ENCODE measurements at places on chromosomes 4 and X. TPM values are rescaled to one million over a fixed set of nuclear protein-coding genes. Genes with fewer than 3 reads are reported as not detected.

- DNase-seq, result peak; percentile 68
Observed at GRCh38 chrX:120365320-120365719, 3.4 kb downstream of the ATP1B4 start.

DNA sequence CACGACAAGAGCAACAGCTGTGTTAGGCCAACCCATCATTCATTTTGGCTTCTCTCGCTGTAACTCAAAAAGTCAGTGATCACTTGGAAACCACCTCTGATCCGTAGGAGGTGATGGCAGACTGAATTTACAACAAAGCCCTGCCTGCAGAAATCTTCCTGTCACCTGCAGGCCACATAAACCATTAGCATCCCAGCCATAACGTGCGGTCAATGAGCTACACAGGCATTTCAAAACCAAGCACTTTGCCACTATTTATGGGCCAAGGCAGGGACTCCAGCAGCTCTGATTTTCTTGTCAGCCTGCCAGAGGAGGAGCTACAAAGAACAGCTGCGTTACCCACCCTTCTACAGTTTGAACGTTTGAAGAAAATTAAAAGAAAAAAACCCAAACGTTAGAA, 228.1 kb upstream of the PPARGC1A start:
- DNase-seq, result no peak

- peak; percentile 69 for DNase-seq
Observed at GRCh38 chrX:153460826-153461225, 9.6 kb downstream of the HAUS7 start.

- no peak for DNase-seq
Observed at GRCh38 chr4:159552979-159553768, 450.3 kb downstream of the RAPGEF2 start.

- no peak for DNase-seq
Observed at GRCh38 chrX:7052541-7052940, 95.0 kb upstream of the STS start.

DNA sequence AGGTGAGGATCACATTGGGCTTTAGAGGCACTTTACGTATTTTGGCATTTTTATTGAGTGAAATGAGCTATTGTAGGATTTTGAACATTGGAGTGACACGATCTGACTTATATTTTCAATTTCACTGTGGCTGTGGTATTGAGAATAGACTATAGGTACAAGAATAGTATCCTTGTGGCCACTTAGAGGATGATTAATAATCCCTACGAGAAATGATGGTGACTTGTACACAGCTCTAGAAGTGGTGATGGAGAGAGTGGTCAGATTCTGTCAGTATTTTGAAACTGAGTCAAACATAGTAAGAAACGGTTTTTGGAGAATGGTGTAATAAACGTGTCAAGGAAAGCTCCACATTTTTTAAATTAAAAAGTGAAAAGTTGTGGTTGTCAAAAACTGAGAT, 494.7 kb downstream of the EPHA5 start:
- no peak for DNase-seq

GRCh38 chr4:111778543-111778942, 366.7 kb upstream of the FAM241A start:
- DNase-seq, result peak; percentile 31

GRCh38 chrX:39519566-39520301, 578.0 kb downstream of the BCOR start:
- no peak for DNase-seq

- no peak for DNase-seq
Observed at GRCh38 chrX:49054073-49054762, 4.6 kb upstream of the CCDC120 start.

DNA sequence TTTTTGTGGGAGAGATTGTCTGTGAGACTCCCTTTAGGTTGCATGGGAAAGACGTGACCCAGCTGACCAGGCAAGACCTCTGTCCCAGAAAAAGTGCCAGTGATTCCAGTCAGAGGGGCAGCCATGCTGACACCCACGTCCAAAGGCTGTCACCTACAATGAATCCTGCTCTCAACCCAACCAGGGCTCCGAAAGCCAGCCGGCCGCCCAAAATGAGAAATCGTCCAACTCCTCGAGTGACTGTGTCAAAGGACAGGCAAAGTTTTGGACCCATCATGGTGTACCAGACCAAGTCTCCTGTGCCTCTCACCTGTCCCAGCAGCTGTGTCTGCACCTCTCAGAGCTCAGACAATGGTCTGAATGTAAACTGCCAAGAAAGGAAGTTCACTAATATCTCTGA, 5.5 kb downstream of the SLITRK2 start:
- no peak for DNase-seq

DNA sequence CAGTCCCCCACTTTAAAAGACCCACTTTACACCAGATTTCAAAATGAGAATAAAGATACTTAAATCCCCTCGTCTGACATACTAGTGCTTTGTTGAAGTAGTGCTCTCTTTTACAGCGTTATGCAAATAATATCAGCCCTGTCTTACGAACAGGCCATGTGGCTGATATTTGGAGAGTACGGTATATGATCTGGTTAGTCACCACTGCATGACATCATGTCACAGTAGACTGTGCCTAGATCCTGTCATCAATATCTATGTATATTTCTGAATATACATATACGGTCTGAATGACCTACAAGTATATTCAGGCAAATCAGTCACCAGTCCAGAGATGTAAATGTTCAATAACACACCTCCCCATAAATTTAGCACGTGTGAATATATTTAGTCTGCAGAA, 25.4 kb upstream of the XAGE1B start:
- no peak for DNase-seq

DNA sequence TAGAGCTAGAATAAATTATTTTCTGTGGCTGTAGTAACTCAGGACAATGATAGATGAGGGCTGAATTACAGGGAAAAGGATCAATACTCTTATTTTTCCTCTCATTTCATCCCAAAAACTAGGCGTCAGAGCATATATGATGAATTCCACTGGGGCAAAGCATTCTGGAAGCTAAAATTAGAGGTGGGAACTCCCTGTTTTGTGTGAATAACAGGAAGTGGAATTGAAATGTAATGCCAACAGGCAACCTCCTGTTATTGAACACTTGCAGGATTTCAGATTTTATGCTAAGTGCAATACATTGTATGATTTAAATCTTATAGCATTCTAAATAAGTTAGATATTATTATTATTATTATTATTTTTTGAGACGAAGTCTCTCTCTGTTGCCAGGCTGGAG, 20.9 kb downstream of the HSD17B11 start:
- no peak for DNase-seq

GRCh38 chr4:152364383-152364782, 171.5 kb downstream of the FBXW7 start:
- no peak for DNase-seq

DNA sequence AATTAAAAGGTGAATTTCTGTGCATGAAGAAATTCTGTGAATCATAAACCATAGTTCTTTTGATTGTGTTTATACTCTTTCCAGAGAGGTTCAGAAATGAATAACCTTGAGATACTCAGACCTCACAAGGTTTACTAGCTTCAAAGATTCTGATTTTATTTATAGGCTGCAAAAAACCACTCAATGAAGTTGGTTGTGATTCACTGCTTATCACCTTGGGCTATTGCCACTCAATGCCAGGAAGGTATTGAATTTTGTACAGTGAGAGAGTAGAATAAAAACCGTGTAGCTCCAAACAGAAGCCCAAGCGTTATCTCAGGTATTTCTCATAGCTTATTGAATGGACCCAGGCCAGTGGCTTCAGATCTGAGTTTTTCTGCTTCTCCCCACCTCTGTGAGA, 118.7 kb downstream of the FHIP1A start:
- no peak for DNase-seq

DNA sequence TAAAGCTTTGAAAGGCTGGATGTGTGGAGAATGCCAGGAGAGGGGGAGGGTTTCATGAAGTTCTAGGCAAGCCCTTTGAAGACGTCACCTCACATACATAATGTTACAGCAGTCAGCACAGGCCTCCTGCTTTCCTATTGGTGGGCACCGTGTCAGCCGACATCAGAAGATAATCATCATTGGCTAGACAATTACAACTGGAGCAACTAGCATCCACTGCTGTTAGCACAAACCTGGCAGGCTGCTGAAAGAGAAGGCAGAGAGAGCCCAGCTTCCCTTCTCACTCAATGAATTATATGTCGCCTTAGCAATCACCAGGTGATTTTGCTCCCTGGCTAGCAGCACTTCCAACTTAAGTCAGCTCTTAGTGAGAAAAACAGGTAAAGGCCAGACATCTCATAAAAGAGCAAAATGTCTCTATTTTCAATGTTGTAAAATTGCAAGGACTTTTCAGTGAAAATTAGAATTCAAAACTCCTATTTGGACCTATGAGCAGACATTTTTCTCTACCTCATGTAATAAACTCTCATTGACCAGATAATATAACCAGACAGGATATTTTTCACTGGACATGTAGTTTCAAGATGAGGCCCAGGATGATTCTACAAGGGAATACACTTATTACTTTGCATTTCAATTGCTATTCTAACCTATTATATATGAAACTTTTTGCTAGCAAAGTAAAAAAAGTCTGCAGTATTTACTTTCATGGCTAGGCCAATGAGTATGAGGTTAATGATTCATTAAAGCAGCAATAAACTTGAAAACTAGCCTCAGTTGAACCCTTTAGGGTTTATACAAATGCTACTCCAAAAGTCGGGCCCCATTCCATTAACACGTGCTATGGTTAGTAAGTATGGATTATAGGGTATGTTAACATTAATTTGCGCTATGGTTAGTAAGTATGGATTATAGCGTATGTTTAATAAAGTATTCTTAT, 4.3 kb downstream of the ELOVL6 start:
- peak; percentile 82 for DNase-seq

DNA sequence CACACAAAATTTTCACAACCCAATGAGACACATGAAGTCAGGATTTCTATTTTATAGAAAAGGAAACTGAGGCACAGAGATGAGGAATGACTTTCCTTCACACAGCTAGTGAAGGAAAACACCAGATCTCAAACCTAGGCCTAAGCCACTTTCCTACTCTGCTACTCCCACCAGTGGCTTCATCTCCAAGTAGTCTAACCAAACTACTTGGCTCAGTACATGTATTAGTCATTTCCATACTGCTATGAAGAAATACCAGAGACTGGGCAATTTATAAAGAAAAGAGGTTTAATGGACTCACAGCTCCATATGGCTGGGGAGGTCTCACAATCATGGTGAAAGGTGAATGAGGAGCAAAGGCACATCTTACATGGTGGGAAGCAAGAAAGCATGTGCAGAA, 196.6 kb downstream of the EVC2 start:
- DNase-seq, result no peak

DNA sequence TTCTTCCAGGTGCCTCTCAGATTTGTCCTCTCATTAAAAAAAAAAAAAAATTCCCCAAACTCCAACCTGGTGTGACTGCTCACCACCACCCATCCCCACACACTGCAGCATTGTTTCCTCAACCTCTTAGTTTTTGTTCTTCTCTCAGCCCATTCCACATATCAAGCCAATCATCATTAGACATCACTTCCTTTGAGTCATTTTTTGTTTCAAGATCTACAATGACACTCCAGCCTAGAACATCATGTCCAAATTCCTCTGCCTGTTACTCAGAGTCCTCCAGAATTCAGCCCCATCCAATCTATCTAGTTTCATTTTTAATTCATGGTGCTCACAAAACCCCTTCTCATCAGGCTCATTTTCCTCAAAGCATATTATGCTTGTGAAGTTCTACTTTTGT, 262.5 kb upstream of the TEX13A start:
- DNase-seq, result no peak

GRCh38 chrX:13574600-13574999, 5.2 kb downstream of the EGFL6 start:
- DNase-seq, result no peak

DNA sequence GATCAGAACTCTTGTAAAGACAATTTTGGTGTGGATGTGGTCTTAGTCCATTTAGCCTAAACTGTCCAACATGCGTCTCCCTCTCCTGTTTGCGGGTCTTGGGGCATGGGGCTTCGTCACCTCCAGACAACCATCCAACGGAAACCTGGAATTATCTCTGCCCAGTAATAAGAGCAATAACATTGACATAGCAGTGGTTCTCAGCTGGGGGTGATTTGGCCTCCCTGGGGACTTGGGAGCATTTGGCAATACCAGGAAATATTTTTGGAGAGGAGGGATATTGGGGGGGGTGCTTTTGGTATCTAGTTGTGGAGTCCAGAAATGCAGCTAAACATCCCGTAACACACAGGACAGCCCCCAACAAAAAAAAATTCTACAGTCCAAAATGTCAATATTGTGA, 47.2 kb downstream of the SEL1L3 start:
- DNase-seq, result no peak

- no peak for DNase-seq
Observed at GRCh38 chrX:135435933-135436332, 14.2 kb downstream of the SMIM10L2A start.

DNA sequence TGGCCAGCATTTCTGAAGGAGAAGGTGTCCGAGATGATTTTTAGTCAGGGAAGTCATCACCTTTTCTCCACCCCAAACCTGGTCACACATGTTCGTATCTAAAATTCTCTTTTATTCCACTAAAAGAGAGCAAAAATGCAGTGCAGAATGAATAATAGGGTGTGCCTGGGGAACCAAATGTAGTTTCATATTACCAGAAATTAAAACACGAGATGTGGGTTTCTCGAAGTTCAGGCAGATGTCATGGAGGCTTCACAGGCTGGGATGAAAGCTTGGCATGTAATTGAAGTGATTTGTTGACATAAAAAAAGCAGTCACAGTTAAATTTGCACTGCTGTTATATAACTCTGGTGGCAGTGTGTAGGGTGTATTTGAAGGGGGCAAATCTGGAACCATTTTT, 165.5 kb upstream of the PDE5A start:
- DNase-seq, result no peak

- DNase-seq, result no peak
Observed at GRCh38 chr4:90128961-90129495, 1.8 kb downstream of the CCSER1 start.

DNA sequence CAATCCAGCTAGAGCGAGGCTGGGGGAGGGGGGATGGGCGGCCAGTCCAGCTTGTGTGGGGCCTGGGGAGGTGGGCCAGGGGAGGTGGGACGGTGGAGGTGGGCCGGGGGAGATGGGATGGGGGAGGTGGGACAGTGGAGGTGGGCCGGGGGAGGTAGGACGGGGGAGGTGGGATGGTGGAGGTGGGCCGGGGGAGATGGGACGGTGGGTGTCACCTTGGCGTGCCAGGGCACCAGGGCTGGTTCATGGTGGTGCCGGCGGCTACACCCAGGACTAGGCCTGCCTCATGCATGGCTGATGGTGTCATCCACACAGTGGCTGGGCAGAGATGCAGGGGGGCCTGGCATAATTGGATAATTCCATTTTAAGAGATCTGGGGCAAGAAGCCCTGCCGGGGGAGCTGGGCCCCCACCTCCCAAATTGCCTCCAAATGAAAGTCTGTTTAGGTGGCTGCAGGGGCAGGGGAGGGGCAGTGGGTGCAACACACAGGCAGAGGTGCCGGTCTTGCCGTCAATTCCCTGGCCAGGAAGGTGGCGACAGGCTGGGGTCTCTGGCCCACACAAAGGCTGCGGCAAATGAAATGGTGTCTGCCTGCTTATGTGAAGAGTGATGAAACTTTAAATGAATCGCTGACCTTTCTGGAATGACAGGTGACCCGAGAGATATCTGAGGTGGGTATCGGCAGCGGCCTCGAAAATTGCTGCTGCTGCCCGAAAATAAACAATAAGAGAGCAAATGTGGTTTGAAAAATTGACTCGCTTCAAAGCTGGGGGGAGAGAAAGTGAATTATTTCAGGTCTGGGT, 82.1 kb downstream of the FAM53A start:
- no peak for DNase-seq

Gene DGAT2L6
- not detected for total RNA-seq

Gene ABLIM2
- 0.24 TPM for total RNA-seq

Gene FMR1NB
- not detected for total RNA-seq

Gene MMAA
- total RNA-seq, result 2.0 TPM

Gene DSPP
- total RNA-seq, result 0.21 TPM

Gene XKRX
- 1.4 TPM for total RNA-seq
